ENCODE measurements at places on chromosomes 2 and 18.

GRCh38 chr18:37465958-37466357, 99.6 kb downstream of the CELF4 start:
- DNase-seq: no peak

DNA sequence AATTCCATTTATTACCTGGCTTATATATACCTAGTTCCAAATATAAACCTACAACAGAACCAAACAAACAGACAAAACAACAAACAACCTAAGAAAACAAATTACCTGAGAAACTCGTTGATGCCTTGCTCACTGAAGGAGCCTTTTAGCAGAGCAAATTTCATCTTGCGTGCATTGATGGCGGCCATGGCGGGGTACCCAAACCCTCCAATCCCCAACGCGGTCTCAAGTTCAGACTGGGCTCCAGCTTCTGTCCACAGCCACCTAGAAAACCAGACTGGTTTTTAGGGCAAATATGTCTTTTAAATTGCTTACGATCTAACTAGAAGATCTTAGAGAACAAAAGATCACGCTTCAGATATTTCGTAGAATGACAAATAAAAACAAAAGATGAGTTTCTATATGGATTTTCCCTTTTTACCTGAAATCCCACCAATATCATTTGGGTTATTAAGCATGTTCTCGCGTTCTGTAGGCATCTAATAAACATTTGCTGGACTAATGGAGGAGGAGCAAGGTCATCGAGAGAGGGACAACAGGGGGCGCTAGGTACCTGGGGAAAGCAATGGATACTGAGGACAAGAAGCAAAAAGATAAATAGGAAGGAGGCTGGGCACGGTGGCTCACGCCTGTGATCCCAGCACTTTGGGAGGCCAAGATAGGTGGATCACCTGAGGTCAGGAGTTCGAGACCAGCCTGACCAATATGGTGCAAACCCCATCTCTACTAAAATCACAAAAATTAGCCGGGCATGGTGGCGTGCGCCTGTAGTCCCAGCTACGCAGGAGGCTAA, 25.2 kb downstream of the PDIA6 start:
- no peak for DNase-seq

DNA sequence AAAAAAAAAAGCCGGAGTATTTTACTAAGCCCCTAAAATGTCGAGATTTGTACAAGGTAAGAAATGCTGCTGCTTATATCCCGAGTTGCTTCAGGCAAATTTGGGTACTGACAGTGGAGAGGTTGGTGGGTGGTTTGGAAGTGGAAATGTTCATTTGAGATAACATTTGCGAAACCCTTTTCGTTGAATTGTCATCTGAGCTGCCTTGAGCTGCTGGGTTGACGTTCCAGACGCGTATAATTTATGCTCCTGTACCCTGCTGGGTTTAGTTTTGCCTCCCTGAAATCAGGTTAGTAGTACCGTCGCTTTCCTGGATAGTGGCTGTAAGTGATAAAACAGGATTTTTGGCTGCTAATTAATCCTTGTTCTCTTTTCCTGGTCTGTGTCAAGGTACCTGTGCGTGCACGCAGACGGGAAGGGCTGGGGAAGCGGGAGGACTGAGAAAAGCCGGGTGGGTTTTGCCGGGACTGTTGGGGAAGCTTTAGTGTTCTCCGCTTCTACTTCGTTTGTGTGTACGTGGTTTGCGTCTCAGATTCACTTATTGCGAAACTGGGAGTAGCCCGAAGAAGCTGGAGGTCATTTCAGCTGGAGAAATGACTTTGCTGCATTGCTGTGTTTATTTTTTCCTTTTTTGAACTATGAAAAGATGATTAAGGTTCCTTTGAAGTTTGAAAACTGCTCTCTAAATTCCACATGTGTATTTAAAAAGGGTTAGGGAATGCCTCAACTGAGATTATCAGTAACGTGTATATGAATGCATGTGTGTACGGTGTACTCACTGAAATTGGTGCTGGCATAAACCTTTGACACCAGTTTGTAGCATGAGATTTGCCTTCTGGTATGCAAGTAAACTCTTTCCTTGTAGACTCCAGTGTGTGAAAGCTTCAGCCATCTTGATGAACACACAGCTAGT, 709 bp downstream of the UGP2 start:
- DNase-seq: peak; percentile 10

DNA sequence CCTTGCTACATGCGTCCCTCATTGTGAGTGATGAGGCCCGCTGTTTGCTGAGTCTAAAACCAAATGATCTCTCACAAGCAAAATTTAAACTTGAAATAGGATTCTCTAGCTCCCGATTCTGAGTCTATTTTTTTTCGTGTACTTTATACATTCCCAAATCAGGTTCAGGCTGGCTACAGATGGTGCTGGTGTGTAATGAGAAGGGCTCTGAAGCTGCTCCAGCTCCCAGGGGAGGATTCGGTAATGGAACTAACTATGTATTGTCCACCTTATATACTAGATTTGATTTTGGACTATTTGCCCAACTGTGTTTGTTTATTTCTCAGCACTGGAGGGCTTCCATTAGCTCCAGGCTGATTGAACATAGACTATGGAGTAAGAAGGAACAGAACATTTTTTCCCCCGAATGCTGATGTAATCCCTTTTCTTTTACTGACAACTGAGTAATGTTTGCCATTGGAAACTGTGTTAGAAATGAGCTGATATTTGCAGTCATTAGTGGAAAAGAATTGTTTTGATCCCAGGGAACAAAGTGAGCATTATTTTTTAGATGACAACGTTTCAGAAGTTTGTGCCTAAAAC, 274.0 kb upstream of the FIGN start:
- DNase-seq: no peak

- DNase-seq: no peak
Observed at GRCh38 chr18:22871809-22872525, 61.2 kb upstream of the RBBP8 start.

GRCh38 chr2:110662560-110662959, 15.3 kb downstream of the BUB1 start:
- no peak for DNase-seq

GRCh38 chr2:226792155-226792881, 7.3 kb downstream of the IRS1 start:
- no peak for DNase-seq

GRCh38 chr2:45439788-45440773, 171.0 kb downstream of the SRBD1 start:
- no peak for DNase-seq

DNA sequence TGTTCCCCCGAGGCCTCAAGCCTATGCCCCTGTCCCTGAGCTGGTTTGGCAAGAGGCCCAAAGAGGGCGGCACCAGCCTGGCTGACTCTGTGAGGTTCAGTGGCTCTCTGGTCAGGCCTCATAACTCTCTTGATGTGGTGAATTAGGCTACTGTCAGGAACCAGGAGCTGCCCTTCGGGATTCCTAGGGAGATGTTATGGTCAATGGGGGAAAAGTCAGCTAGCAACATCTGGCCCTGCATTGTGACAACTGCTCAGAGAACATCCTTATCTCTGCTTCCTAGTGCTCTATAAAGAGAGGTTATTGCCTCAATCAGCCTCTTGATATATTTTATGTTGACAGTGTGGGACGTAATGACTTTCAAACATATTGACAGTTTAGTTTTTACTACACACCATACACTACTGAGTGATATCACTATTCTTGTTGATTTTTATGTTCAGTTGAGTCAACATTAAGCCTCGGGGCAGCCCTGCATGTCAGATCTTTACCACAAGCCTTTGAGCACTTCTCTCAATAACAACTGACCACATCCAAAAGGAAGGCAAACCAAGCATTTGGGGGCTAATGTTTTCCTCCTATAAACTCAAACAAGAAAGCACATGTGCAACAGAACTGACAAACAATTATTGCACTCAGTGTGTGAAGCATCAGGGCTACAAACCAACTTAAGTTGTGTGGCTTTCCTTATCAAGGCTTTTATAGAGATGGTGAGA, 448.3 kb upstream of the SLC14A2 start:
- DNase-seq: no peak

GRCh38 chr2:240818293-240819125, 1.5 kb downstream of the KIF1A start:
- DNase-seq: no peak

DNA sequence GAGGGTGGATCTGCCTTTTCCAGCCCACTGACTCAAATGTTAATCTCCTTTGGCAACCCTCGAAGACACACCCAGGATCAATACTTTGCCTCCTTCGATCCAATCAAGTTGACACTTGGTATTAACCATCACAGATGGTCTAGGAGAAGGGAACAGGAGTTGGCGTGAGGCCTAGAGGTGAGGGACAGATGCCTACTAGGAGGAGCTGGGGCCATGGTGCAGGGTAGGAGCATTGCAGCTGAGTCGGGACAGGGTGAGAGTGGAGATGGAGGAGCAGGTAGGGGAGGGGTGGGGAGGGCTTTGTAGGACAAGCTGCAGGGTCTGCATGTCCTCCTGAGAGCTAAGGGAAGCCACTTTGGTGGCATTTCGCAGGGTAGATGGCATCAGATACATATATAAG, 140.0 kb downstream of the VAPA start:
- no peak for DNase-seq
